ENCODE measurements at places on chromosomes 3 and 15. TPM values are rescaled to one million over a fixed set of nuclear protein-coding genes. Genes with fewer than 3 reads are reported as not detected.

GRCh38 chr15:81398910-81399551, 25.0 kb upstream of the TMC3 start:
- DNase-seq: no peak

Gene SLC7A14
- not detected for total RNA-seq

GRCh38 chr3:100354850-100355249, 20.3 kb downstream of the NIT2 start:
- DNase-seq: no peak

GRCh38 chr3:69107841-69108240, 14.6 kb downstream of the LMOD3 start:
- DNase-seq: no peak

DNA sequence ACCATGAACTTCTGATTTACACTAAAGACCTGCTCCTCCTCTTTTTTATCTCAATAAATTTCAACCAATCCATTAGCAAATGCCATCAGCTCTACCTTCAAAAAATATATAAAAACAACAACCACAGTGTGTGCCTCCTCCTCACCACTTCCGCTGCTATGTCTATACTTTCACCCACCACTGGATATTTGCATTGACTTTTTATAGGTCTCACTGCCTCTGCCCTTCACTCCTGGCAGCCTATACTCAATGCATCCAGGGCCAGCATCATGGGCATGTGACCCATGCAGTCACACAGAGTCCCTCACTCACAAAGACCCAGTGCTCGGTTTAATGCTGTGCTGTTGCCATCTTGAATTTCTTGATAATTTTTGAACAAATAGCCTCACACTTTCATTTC, 53.5 kb upstream of the CCDC54 start:
- no peak for DNase-seq
